ENCODE measurements at places on chromosomes 5 and 9. TPM values are rescaled to one million over a fixed set of nuclear protein-coding genes. Genes with fewer than 3 reads are reported as not detected.

The OLFML2A gene
- total RNA-seq: not detected

The BAAT gene
- total RNA-seq: 0.08 TPM

The MXD3 gene
- total RNA-seq: 11.8 TPM

The OMD gene
- not detected for total RNA-seq

The AJM1 gene
- 5.8 TPM for total RNA-seq

The LCNL1 gene
- total RNA-seq: not detected

The TMC1 gene
- total RNA-seq: not detected

The PTGDS gene
- total RNA-seq: not detected

The CDH9 gene
- total RNA-seq: not detected

The HK3 gene
- total RNA-seq: 0.44 TPM

The SV2C gene
- total RNA-seq: not detected

Measured in activated T-helper 1 cell treated with anti-CD3 and anti-CD28 coated beads, Interleukin-12 subunit alpha, Interleukin-12 subunit beta, Interleukin-2, Interleukin-4 antibody, amounts not matched to agents 30 ng/mL and 10 ng/mL and 1 ng/mL, durations not matched to agents 14 hours and 24 hours and 36 hours (primary cell).